ENCODE measurements at places on chromosomes 5 and 9.

DNA sequence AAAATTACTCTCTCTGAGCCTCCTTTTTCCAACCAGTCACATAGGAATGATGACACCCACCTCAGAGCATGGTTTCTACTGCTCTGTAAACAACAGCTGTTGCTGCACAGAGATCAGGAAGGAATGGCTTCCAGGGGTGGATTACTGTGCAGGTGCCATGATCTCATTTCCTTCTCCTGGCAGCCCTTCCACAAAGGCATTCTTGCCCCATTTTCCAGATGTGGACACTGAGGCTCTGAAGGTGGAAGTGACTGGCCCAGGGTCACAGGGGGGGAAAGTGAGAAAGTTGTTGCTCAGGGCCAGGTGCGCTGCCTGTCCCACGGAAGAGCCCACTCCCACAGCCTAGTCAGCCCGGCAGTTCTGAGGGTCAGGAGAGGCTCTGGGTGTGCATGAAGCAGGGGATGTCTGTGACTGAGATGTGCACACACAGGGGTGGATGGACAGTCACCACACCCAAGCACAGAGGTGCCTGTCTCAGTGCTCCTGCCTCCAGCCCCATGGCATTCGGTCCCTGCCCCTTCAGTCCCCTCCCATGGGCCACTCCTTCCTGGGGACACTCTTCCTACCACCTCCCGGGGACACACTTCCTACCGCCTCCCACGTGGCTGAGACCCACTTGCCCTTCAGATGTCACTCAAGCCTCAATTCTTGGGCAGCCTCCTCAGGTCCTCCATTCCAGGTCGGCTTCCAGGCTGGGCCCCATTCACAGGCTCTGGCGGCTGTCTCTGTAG lies 17.0 kb downstream of the FGFR4 start:
- no peak for DNase-seq

DNA sequence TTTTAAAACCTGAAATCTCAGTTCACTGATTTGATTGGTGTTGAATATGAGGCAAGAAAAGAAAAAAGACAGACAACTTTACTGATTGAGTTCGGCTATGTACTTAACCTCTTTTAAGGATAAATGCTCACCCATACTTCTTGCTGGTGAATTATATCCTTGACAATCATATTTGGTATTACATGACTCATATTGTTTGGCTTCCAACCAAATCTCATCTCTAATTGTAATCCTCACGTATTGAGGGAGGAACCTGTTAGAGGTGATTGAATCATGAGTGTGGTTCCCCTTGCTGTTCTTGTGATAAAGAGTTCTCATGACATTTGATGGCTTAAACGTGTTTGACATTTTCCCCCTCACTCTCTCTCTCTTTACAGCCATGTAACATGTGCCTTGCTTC lies 255.6 kb upstream of the IZUMO3 start:
- DNase-seq, result no peak

DNA sequence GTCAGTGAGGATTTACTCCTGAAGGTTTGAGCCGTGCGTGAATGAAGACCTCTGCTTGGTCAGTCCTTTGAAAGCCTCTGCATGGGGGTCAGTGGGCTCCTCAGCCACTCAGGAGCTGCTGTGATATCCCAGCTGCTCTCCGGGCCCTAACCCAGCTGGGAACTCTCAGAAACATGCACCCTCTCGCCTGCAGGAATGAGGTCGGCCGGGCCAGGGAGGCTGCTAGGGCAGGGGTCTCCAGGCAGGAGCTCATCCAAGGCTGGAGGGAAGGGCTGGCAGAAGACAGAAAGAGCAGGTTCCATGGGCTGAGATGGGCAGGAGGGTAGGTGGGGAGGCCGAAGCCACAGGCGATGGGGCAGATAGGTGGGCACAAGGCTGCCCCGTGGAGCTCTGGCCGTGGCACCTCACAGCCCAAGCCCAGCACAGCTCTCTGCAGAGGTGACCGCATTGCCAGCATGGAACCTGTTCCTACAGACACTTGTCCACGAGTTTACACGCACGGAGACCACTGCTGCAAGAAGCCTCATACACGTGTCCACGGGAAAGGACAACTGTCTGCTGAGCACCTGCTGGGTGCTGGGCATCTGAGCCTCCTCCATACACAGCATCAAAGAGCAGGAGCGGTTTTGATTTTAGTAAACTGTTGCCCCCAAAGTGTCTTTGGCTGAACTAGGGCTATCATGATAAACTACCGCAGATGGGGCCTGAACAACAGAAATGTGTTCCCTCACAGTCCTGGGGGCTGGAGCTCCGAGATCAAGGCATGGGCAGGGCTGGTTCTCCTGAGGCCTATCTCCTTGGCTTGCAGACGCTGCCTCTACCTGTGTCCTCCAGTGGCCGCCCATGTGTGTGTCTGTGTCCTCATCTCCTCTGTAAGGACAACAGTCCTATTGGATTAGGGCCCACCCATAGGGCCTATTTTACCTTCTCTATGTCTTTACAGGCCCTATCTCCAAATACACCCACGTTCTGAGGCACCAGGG lies 85.2 kb upstream of the ADAMTS2 start:
- no peak for DNase-seq

GRCh38 chr9:111957856-111958631 lies 61.4 kb downstream of the UGCG start:
- DNase-seq, result peak; percentile 43

GRCh38 chr9:18299449-18299848 lies 174.5 kb upstream of the ADAMTSL1 start:
- DNase-seq, result no peak

GRCh38 chr5:176533894-176534611 lies 3.1 kb downstream of the RNF44 start:
- peak; percentile 54 for DNase-seq

DNA sequence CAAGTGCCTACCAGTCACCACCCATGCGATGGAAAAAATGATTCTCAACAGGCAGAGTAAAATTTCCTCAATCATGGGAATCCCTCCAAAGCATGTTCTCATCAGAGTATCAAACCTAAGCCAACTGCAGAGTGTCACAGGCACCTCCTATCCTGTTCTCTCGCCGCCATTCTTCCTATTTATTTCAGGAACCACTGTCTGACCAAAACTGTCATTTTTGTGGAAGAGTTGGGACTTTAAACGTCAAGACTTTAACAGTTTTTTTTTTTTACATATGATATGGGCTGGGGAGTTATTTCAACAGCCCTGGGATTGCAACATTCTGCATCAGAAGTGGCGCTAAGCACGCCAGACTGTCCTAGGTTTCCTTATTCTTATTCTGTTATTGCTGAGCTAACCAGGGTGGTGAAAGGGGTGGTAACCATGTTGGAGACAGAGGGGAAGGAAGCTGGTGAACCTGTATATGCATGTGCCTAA lies 29.5 kb downstream of the PFDN1 start:
- DNase-seq, result peak; percentile 31

- DNase-seq, result no peak
Measured at GRCh38 chr5:98296426-98296825, 477.0 kb upstream of the RGMB start.

GRCh38 chr9:128438343-128439109 lies 17.3 kb upstream of the ODF2 start:
- DNase-seq, result peak; percentile 65

GRCh38 chr9:75962013-75962661 lies 71.7 kb downstream of the PCSK5 start:
- no peak for DNase-seq

DNA sequence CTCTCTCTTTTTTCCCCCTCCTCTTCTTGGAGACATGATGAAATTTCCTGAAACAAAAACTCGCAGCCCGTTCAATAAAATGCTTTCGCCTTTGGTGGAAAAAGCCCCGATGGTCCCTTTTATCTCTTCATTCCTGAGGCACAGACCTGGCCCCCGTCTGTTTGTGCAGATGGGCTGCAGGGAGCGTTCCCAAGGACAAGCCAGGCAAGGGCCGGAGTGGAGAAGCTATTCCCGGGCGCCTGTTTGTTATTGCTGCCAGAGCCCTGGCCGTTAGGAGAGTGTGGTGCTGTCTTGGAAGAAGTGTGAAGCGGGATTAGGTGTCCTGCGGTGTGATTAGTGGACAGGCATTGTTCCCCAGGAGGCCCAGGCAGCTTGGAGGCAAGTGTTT lies 71.9 kb downstream of the SMIM23 start:
- DNase-seq, result no peak

- DNase-seq, result no peak
Measured at GRCh38 chr5:131513780-131514179, 121.2 kb downstream of the RAPGEF6 start.

DNA sequence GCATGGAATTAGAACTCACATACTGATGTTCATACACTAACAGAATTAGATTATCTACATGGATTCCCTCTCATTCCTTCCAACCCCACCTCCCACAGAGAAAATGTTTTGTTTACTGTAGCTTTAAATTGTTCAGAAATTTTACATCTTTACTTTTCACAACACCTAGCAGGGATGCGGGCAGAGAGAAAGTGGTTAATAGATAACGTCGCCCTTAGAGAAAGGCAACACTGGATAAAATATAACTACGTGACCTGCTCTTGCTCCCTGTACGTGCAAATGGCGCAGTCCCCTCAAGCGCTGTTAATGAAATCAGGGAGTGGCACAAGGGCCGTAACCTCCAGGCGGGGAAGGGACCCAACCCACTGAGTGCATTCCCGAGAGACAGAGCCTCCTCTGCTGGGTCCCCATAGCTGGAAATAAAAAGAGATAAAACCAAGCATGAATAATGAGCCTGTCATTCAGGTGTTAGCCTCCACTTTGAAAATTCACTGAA lies 125.3 kb upstream of the DAPK1 start:
- DNase-seq, result peak; percentile 87

- no peak for DNase-seq
Measured at GRCh38 chr5:92939428-92939827, 641.6 kb downstream of the NR2F1-AS1 start.

- no peak for DNase-seq
Measured at GRCh38 chr9:96222132-96222531, 79.8 kb downstream of the HSD17B3 start.

DNA sequence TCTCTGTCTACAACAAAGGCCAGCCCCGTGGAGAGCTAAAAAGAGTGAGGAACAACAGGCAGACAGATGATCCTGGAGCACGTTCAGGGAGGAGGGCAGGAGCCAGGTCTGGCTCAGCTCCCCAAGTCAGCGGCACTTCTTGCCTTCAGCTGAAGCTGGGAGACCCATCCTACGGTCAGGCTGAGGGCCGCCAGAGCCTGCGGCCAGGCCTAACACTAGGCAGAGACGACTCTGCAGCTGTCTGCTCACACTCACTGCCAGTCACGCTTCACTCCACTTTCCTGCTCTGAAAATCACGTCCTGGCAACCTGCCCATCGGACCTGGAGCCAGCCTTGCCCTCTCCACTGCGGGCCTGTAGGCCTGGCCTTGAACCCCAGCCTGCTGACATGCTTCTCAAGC lies 160.9 kb upstream of the LHFPL2 start:
- DNase-seq, result no peak

GRCh38 chr5:76742583-76742982 lies 26.7 kb downstream of the F2R start:
- no peak for DNase-seq

DNA sequence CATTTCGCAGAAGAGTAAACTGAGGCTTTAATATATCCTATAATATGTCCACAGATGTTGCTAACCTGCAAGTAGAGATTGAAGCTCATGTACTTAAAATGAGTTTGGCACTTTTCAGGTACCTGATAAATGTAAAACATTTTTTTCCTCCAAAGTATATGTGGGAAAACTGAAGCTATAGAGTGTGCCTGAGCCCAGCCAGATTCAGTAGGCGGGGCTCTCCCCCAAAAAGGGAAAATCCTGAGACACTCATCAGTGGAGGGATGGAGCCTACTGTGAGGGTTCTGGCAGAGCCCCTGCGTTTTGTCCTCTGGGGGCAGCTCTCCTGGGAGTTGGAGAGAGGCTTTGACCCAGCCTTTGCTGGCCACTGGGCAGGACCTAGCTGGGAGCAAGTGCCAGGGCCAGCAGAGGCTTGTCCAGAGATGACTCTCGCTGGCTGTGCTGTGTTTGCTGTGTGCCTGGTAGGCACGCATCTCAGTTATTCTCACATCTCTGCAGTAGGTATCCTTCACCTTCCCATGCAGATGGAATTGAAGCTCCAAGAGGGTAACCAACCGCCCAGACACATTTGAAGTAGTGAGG lies 81.1 kb upstream of the SPRY4 start:
- DNase-seq, result no peak

- DNase-seq, result no peak
Measured at GRCh38 chr9:37534412-37534811, 41.8 kb downstream of the FBXO10 start.

GRCh38 chr9:7704543-7704942 lies 95.0 kb downstream of the DMAC1 start:
- no peak for DNase-seq

DNA sequence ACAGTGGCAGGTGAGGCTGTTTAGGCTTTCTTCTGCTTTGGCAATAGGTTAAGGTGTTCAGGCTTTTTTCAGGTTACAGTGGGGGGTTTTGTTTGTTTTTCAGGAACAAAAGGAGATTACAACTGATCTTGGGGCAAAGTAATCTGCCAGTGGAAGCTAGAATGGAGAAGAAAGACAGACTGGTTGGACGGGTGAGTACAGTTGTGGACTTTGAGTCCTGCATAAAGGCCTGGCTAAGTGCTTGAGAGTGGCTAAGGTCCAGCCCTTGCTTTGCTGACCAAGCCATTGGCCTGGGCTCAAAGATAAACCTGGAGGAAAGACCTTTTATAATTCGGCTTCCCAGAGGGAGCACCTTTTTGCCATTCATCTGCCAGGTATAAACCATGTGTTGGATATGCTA lies 63.1 kb downstream of the MTMR12 start:
- peak; percentile 60 for DNase-seq

DNA sequence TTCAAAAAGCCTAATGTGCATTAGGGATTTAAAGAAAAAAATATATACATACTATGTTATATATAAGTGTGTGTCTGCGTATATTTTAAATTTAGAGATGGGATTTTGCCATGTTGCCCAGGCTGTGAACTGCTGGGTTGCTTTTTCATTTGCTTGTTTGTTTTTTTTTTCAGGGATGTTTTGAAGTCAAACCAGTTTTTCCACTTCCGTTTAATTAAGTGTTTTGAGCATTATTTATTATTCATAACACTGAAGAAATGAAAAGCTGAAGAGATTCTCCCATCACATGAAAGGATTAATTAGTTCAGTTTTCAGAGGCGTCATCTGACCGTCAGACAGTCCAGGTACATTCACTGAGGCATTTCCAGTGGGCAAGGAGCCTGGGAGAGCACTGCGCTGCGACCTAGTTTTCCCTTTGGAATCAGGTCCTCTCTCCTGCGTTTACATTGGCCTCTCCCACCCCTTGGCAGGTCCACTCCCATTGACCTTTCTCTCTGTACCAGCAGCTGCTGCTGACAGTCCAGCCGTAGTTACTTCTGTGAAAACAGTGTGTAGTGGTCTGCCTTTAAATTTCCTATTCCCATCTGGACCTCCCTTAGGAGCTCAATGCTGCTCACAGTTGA lies 26.0 kb downstream of the ARRDC3 start:
- peak; percentile 31 for DNase-seq

GRCh38 chr5:74500110-74500917 lies 140.2 kb downstream of the ENC1 start:
- DNase-seq, result no peak

DNA sequence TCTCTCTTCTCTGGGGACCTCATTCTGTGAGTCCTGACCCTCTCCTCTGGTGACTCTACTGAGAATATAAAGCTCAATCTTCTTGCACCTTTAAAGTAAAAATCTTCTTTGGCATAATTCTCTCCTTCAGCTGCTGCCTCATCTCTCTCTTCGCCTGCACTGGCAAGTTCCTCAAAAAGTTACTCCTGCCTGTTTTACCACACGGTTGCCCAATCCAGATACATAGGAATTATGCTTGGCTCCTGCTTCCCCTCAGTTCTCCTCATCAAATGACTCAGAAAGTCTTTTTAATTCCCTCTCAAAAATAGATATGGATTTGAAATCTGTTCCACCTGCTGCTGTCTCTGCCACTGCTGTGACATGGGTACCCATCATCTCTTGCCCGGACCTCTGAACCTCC lies 14.4 kb upstream of the HRCT1 start:
- DNase-seq, result no peak

GRCh38 chr5:109844148-109844547 lies 154.4 kb downstream of the MAN2A1 start:
- DNase-seq, result no peak
